ENCODE measurements at places on chromosomes 7 and 10. TPM values are rescaled to one million over a fixed set of nuclear protein-coding genes. Genes with fewer than 3 reads are reported as not detected.

SFXN2 gene
- total RNA-seq, result 27.8 TPM

TMEM213 gene
- total RNA-seq, result not detected

CPED1 gene
- total RNA-seq, result 45.4 TPM

ABCB1 gene
- 31.3 TPM for total RNA-seq

CPN1 gene
- total RNA-seq, result 0.52 TPM

SLC26A5 gene
- not detected for total RNA-seq

CPA1 gene
- not detected for total RNA-seq

ALDH18A1 gene
- 113 TPM for total RNA-seq

RAMP3 gene
- 0.70 TPM for total RNA-seq

SOSTDC1 gene
- 6.0 TPM for total RNA-seq

NT5C2 gene
- 96.5 TPM for total RNA-seq

Measured in type B pancreatic cell (in vitro differentiated cells).